Right atrium auricular region (tissue), 2 donors: ENCODE measurements at places on chromosomes 5 and 9.

- DNase-seq, result no peak
Measured at GRCh38 chr9:87461256-87461655, 36.4 kb upstream of the DAPK1 start.

- DNase-seq, result no peak
Measured at GRCh38 chr5:39711821-39712220, 287.0 kb upstream of the DAB2 start.

DNA sequence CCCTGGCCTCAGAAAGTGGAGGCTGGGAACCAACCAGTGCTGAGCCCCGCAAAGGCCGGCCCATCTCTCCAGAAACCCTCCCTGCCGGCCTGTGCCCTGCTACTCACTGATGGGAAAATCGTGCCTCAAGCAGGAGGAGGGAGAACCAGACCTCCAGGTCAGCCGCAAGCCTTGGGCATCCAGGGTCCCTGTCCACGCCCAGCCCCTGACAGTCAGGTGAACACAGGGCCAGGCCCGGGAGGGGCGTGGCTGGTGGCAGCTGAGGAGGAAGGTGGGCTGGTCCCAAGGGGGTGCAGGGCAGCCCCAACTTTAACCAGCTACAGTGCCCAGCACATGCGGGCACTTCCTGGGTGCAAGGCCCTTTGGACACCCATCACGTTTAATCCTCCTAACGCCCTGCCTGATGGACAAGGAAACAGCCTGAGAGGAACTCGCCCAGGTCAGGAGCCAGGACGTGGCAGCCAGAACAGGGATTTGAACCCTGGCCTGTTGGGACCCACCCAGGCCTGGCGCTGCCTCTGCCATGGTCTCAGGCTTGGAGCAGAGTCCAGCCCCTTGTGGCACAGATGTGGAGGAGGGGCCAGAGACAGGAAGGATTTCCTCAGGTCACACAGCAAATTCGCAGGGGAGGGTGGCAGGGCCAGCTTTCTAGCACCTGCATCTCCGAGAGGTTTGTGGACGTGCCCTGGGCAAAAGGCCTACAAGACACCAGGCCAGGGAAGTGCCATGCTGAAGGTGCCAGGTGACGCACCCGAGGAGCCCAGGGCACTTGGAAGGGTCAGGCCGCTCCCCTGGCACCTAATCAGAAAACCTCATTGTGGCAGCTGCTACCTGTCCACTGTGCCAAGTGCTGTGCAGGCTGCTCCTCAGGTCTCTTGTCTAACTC lies 4.5 kb downstream of the RALGDS start:
- no peak for DNase-seq

GRCh38 chr5:108945094-108945493 lies 197.4 kb downstream of the FER start:
- DNase-seq, result no peak

DNA sequence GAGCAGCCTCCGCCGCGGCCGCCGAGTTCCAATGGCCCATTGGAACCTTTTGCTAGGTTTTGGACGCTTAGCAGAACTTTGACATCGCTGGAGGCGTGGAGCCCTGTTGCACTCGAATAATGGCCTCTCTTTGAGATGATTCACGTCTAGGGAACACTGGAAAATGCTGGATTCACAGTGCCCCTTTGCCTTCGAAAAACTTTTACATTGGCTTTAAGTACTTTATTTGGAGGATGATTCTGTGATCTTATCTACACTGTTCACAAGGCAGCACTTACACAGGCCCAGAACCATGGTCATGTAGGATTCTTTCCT lies 536 bp upstream of the PPIC start:
- DNase-seq, result peak; percentile 68

- DNase-seq, result no peak
Measured at GRCh38 chr5:54347221-54347865, 37.0 kb upstream of the ARL15 start.

DNA sequence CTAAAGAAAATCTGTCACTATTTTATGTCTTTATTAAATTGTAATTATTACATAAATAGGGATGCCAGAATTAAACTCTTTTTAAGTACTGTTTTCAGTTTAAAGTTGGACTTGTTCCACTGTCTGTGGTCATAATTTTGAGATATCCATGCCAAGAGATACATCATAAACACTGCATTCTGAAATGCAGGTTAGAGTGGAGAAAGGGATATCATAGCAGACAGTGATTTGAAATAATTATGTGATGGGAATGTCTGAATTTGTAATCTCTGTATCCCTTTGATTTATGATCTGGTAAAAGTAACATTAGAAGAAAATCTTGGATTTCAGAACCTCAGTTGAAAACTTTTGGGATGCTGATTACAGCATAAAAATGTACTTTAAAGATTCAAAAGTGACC lies 222.1 kb downstream of the GOLPH3 start:
- no peak for DNase-seq

DNA sequence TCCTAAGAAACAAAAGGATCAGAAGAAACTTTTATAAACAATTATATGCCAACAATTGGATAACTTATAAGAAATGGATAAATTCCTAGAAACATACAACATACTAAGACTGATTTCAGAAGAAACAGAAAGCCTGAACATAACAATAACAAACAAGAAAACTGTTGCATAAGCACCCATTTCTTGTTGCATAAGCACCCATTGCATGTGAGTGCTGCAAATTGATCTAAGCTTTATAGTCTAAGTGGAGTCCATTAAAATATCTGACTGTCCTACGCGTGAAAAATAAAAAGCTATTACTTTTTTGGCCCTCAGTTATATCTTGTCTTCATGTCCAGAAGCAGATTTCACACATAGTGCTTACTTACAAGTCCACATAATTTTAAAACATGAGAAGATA lies 19.3 kb downstream of the TYRP1 start:
- no peak for DNase-seq

DNA sequence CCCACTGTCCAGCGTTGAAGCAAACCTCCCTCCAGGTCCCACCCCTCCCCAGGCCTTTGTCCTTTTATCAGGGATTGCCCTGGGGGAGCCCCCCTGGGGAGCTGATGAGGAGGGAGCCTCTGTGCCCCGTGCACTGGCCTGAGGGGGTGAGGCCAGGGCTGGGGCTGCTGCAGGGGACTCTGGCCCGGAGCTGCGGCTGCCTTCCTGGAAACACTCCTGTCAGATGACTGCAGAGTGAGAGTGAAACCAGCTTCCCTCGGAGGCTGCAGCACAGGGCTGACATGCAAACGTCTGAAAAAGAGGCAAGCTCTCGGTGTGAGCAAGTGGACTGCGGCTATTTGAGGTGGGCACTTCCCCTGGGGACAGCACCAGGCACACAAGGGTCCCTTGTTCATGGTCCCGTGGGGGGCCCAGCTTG lies 4.6 kb upstream of the TRAF2 start:
- no peak for DNase-seq

GRCh38 chr5:142063878-142064331 lies 44.7 kb upstream of the NDFIP1 start:
- DNase-seq, result peak; percentile 83

- DNase-seq, result no peak
Measured at GRCh38 chr5:14410394-14411201, 171.0 kb upstream of the OTULINL start.

GRCh38 chr5:177293819-177294581 lies 9.5 kb downstream of the RAB24 start:
- DNase-seq, result no peak

GRCh38 chr5:112634166-112634565 lies 103.5 kb upstream of the APC start:
- DNase-seq, result no peak

GRCh38 chr9:133188843-133189180 lies 20.2 kb downstream of the OBP2B start:
- DNase-seq, result no peak

GRCh38 chr9:113872485-113873143 lies 3.5 kb upstream of the ZNF618 start:
- no peak for DNase-seq

- no peak for DNase-seq
Measured at GRCh38 chr9:137128862-137129455, 10.0 kb upstream of the GRIN1 start.

GRCh38 chr5:27450607-27451006 lies 412.2 kb upstream of the CDH9 start:
- DNase-seq, result no peak

DNA sequence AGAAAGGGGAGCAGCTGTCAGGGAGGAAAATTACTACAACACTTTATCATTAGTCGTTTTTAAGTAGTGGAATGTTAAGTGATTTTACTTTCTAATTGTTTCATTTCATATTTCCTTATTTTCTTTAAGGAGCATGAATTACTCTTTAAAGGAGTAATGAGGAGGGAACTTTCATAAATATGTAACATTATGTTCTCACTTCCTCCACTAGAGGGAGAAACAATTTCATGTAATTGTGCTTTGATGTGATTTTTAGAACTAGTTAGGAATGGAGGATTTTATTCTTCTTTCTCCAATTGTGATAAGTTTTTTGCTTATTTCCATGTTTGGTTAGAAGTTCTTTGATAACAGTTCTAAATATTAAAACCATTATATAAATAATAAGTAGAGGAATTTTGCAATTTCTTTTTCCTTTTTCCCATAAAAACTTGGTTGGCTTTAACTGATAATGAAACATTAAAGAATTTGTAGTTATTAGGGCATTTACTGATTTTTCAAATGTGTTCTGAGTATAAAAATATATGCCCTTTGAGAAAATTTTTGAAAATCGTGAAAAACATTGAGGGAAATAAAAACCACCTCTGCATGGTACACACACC lies 25.6 kb downstream of the CEP78 start:
- no peak for DNase-seq

DNA sequence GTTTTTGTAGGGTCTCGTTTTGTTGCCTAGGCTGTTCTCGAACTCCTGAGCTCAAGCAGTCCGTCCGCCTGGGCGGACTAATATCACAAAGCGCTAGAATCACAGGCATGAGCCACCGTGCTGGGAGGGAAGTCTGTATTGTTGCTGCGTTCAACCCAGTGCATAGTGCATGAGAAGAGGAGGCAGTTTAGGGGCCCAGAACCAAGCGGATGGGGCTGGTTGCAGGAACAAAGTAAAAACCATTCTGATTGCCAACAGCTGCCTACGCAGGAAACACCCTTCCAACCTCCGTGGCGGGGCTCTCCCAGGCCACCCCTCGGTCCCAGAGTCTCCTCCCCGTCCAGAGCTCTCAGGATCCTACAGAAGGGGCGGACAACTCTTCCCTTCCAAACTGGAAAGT lies 87.1 kb downstream of the ANXA2R start:
- DNase-seq, result no peak

GRCh38 chr5:96789794-96790330 lies 17.9 kb downstream of the ERAP1 start:
- DNase-seq, result no peak
